ENCODE measurements at places on chromosomes 3 and 15. TPM values are rescaled to one million over a fixed set of nuclear protein-coding genes. Genes with fewer than 3 reads are reported as not detected.

The WNT7A gene
- 0.14 TPM for total RNA-seq

DNA sequence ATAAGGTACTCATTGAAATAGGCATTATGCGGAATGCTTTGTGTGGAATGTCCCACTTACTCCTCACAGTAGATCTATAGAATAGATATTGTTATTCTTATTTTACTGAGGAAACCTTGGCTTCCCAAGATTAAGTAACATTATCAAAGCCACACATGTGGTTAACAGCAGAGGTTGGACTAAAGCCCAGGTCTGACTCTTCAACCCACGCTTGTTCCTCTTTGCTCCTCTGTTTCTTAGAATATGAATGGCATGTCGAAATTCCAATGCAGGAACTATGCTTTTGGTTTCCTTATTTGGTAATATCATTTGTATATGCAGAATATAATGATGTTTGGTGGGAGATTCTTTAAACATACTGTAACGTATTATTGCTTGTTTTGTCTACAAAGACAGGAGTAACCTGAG lies 818.8 kb upstream of the LMCD1 start:
- no peak for DNase-seq

The PIERCE2 gene
- total RNA-seq = not detected

DNA sequence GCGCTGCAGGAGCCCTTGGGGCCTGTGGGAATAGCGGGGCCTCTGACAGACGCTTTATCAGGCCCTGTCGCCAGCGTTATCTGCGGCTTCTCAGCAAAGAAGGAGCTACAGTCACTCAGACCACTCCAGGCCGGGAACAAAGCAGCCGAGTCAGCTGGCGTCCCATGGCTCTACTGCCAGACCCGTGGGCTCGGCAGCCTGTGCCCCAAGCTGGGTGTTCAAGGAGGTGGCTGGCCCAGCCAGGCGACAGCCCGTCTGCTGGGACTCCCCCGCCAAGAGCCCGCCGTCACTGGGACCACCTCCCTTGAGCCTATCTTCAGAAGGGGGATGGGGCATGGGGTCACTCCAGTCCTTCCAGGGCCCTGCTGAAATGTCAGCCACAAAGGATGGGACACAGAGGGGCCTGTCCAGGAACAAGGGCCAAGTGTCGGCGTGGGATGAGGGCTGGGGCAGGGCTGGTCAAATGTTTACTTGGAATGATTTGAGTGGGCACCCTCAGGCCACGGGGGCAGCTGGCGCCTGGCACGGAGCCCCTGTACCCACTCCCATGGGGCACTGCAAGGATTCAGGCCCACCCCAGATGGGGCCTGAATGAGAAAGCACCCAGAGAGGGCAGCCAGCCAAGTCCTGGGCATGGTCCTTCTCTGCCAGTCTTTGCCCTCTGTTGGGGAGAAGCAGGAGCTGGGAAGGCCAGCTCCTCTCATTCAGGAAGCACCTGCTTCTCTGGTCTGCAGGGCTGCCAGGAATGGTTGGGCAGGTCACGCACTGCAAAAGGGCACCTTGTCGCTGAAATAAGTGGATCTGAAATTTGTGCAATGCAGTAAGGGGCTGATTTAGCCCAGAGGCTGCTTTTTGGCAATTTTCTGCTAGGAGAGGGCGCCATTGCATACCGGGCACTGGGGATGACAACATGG lies 148.3 kb downstream of the SMAD6 start:
- no peak for DNase-seq

DNA sequence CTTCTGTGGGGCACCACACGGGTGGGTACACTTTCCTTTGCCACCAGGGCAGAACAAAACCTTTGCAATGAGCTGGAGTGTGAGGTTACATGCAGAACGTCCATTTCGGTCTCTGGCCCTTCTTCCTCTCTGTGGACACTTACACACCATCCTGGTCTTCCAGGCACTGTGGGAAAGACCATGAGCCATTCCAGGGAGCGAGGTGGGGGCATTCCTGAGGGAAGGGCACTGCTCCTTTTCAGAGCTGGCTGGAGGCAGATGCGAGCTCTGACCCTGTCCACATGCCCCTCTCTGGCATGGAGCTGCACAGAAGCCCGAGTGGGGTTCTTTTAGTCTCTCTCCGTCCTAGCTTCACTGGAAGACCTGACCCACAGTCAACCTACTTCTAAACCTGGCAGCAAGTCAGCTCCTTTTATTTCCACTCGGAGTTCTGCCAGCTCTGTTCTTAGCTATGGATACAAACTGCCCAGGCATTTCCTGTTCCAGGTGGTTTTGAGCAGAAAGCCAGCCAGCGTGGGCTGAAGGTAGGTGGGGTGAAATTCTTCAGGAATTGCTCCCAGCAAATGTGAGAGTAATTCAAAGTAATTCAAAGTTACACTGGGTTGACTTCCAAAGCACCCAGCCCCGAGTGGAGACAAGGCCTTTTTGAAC lies 281.4 kb downstream of the ADAMTS17 start:
- no peak for DNase-seq
